HuH-7.5 (cell line): ENCODE measurements at places on chromosomes 2 and 18.

DNA sequence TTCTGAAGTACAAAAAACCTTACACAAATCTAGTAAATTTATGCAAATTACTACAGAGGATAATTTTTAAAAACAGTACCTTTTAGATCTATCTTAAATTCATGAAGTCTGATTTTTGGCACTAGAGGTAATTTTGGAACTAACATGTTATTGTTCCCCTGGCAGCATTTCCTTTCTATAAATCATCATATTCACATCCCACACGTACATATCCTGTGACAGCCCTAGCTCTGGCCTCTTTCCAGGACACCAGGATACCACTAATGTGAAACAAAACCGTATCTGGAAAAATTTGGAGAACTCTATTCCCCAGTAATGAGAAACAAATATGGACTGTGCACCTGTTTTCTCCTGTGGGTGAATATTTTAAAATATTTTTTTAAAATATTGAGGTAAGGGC lies 14.0 kb upstream of the BIRC6 start:
- DNase-seq, result no peak

DNA sequence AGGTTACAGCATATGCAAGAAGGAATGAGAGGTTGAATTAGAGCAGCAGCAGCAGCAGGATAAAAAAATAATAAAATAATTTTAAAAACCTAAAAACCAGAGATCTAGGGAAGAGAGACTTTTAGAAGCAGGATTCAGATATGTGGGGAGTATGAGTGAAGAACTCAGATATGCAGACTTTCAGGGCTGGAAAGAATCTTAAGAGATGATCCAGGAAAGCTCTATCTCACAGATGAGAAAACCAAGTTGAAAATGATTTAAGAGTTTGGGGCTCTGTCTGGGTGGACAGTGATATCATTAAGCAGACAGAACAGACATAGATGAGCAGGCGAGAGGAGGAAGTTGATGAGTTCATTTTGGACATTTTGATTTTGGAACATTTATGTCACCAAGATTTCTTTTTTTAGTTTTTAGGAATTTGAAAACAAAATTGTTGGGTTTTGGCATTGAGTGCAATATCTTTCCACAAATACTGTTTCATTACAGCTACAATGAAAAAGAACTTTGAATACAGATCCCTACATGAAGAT lies 31.8 kb downstream of the BCL2 start:
- no peak for DNase-seq

- no peak for DNase-seq
Observed at GRCh38 chr2:168087401-168087800, 160.0 kb downstream of the STK39 start.

DNA sequence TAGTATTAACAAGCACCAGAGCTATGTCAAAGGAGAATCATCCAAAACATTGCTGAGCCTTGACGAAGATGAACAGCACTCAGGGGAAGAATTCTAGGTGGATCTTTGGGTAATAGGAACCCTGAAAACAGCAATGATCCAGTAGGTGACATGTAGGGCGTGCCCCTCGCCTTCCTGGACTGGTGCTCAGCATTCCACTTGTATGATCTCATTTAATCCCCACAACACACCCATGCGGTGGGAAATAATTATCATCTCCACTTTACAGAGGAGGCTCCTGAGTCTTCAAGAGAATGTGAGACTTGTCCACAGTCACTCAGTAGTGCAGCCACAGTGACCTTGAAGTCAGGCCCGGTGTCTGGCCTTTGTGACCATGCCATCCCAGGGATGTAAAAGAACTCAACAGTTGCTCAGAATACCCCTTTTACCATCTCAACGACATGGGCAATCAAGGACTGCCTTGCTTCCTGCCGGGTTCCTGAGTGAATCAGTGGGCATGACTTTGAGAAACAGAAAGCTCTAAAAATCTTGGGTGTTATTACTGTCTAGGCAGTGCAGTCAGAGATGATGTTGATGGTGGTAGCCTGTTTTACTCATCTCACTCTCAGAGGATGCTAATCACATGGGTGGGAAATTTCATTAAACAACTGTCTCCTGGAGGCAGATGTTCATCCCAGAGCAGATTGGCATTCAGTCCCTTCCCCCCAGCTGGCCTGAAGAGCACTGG lies 161.6 kb downstream of the BCL11A start:
- DNase-seq, result no peak

GRCh38 chr2:238797537-238797936 lies 50.3 kb upstream of the TWIST2 start:
- no peak for DNase-seq

DNA sequence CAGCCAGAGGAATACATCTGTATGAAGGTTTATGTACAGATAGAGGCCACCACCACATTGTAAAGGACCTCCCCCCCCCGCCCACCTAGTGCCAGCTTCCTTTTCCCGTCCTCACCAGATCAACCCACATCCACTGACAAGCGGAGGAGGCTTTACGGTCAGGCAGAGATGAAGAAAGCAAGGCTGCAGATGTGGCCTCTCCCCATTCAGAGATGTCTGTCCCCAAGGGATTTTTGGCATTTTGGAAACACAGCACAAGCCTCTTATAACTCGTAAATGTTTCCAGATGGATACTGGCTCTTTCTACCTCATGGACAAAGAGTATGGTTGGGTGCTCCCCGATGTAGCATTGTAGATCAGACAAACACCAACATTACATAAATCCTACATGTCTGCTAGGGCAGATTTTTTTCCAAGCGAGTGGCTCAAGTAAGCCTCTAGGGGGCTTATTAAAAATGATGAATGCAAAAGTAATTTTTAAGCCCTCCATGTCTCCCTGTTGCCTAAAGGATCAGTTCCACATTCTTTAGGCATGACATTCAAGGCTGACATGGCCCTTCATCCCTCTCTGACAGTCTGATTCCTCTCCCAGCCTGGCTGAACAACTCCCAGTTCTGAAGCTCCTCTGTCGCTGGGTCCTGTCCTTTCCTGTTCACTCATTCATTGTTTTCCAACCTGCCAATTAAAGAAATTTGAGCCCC lies 11.7 kb downstream of the VIT start:
- DNase-seq, result no peak

DNA sequence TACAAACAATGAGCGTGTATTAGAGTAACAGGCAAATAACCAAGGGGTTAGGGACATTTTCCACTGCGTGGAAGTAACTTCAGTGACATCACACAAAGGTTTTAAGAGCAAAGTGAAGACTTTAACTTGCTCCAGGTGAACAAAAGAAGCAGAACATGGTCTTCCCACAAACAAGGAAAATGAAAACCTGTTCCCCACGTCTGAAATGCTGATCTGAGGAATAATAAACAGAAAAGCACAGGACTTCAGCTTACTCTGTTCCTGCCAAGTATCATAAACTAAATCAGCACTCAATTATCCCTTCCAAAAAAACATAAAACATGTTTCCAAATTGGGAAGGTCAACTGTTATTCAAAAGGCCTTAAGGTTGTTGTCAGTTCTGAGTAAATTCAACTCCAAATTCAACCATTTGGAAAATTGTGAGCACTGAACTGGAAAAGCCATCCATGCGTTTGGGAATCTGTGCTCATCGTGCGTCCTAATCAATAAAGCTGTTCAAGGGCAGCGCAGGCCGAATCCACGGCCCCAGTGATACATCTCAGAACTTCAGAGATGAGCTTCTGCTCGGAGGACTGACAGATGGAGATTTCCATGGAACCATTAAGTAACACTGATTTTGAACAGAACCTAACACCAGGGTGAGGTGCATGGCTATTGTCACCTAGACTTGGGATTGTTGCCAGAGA lies 7.7 kb upstream of the SNTG2 start:
- DNase-seq, result no peak
